Fibroblast of skin of left quadriceps (primary cell): ENCODE measurements at places on chromosomes 2 and 18.

- DNase-seq = no peak
Observed at GRCh38 chr2:201246280-201246679, 14.1 kb upstream of the CASP8 start.

DNA sequence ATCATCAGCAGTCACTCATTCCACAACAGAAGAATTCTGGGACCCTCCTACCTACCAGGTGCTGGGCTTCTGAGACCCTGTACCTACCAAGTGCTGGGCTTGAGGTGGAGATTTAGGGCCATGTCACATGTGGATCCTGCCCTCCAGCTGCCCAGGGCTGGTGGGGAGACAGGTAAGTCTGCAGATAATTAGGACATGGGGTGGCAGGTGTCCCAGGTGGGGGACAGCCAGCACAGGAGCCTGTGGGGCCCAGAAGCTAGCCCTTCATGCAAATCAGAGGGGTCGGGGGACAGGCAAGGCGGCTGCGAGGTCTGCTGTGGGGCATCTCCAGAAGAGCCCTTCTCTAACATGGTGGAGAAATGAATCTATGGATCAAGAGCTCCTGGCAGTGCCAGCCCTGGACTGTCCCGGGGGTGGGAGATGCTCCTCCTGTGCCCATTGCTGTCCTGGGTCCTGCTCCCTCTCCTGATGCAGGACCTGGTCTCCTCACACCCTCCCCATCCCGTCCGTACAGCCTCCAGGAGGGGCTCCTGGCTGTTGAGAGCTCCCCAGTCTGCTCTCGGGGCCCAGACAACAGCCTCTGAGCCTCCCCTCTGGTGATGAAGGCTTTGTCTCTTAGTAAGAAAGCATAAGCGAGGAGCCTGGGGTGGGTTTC is 106.3 kb upstream of the GLI2 start:
- DNase-seq = no peak

GRCh38 chr18:5943514-5943913 is 48.2 kb upstream of the TMEM200C start:
- peak; percentile 4 for DNase-seq

- DNase-seq = no peak
Observed at GRCh38 chr2:19228715-19229114, 129.7 kb downstream of the OSR1 start.

GRCh38 chr2:66692521-66693054 is 257.7 kb downstream of the MEIS1 start:
- no peak for DNase-seq

- DNase-seq = no peak
Observed at GRCh38 chr2:229174794-229175496, 96.1 kb downstream of the PID1 start.

DNA sequence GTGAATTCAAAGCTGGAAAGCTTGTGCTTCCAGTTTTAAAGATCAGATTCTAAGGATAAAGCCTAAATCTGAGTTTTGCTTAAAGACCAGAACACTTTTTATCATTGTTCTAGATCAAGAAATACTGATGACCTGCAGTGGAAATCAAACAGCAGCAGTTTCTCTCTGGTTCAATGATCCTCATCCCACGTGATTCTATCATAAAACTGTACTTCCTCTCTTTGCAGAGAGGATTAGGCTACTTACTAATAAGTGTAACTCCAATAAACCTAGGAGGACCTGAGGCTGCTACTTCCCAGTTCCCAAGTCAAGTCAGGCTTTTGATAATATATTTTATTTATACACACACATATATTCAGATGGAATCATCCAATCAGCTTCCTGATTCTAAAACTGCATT is 81.9 kb downstream of the TCF4 start:
- no peak for DNase-seq

DNA sequence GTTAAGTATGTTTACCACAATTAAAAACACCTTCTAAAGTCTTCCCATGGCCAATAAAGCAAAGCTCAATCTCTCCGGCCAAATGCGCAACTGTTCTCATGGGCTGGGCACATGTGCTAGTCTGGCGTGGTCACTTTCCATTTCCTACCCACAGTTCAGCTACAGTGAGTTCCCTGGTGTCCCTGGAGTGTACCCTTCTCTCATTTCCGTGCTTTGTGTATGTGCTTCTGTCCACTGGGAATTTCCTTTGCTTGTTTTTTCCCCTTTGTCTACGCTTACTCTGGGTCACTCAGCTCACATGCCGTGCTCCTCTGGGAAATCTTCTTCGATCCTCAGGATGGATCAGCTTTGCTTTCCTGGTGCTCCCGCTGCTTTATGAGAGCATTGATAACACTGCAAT is 69.6 kb upstream of the GYPC start:
- no peak for DNase-seq

GRCh38 chr2:18171191-18172139 is 293.0 kb downstream of the KCNS3 start:
- peak; percentile 62 for DNase-seq

DNA sequence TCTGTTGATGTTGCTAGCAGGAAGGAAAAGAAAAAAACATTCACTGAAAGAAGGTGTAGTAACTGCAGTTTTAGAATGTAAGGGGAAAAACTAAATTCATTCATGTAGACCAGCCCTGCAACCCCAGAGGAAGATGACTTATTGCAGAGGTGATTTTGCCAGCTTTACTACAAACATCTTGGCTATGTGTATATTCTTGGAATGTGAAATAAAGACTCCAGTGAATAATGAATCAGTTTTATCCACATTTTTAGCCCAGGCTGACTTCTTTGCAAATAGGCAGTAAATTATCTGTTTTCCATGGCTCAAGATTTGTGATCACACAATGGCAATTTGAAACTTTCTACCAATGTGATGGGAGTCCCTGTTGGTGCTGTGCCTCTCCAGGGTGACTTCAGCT is 206.1 kb upstream of the SETBP1 start:
- DNase-seq = peak; percentile 16

- DNase-seq = no peak
Observed at GRCh38 chr18:37441821-37442220, 123.8 kb downstream of the CELF4 start.

DNA sequence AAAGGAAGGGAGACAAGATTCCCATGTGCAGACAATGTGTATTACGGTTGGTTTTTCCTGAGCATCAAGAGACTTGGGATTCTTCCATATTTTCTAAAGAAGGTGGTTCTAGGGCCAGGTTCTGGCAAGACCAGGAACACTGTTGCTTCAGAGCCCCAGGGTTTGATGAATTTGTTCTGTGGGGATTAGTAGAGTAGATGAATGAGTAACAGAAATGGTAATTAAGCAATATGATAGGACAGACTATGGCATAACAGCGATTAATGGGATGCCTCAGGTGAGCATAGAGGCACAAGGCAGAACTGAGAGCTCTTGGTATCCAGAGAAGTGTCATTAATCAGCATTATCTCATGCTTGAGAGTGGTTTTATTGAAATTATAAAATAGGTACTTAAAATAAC is 82.8 kb upstream of the PNPT1 start:
- no peak for DNase-seq

DNA sequence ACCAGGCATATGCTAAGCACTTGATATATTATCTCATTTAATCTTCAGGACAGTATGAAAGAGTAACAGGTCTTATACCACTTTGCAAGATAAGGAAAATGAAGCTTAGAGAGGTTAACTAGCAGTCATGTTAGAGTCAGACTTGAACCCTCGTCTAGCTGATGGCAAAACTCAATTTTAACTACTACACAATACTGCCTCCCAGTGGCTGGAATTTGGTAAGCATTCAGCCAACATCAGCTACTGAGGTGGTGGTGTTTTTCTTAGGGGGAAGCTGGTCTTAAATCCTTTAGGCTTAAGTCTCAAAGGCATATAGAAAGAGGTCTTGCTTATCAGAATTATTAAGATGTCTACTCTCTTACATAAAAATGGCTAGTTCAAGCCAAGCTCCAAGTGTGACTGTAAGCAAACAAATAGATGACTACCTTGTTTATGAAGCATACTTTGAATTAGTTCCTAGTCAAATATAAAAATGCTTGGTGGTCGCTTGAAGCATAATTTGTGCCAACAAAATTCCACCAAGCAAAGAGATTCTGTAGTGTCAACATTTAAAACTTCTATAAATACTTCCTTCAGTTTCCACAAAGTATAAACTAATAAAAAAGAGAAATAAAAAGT is 325.4 kb upstream of the FIGN start:
- DNase-seq = no peak

GRCh38 chr18:59063912-59064311 is 75.8 kb upstream of the SEC11C start:
- no peak for DNase-seq

DNA sequence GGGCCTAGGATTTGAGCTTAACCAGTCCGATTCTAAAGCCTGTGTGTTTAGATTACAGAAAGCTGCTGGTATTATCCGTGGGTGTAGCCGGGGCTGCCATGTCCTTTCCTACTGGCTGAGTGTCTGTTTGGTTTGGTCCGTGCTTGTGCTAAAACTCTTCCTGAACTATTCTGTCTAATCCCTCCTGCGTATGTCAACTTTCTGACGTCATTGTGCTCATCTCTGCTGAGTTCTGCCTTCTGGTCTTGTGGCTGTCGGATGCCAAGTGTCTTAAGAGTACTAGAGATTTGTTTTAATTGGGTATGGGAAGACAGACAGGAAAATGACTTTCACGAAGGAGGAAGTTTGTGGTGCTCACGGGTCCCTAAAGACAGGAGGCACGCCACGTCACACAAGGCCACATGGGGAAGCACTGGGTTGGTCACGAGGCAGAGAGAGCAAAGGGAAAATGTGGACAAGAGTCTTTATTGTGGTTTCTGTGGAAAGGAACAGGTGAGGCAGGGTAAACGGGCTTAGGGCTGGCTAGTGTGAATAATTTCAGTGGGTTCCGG is 31.8 kb upstream of the NTSR2 start:
- DNase-seq = no peak
